ENCODE measurements at places on chromosomes 1 and 21.
A peak's percentile ranks its signal among the peaks of the same experiment; 100 is the strongest.

- DNase-seq: peak; percentile 8
Measured at GRCh38 chr1:24390924-24391782, 22.4 kb downstream of the STPG1 start.

- peak; percentile 64 for DNase-seq
Measured at GRCh38 chr1:64229307-64229706, 25.9 kb downstream of the UBE2U start.

- no peak for DNase-seq
Measured at GRCh38 chr1:24966724-24967346, 36.8 kb upstream of the RUNX3 start.

DNA sequence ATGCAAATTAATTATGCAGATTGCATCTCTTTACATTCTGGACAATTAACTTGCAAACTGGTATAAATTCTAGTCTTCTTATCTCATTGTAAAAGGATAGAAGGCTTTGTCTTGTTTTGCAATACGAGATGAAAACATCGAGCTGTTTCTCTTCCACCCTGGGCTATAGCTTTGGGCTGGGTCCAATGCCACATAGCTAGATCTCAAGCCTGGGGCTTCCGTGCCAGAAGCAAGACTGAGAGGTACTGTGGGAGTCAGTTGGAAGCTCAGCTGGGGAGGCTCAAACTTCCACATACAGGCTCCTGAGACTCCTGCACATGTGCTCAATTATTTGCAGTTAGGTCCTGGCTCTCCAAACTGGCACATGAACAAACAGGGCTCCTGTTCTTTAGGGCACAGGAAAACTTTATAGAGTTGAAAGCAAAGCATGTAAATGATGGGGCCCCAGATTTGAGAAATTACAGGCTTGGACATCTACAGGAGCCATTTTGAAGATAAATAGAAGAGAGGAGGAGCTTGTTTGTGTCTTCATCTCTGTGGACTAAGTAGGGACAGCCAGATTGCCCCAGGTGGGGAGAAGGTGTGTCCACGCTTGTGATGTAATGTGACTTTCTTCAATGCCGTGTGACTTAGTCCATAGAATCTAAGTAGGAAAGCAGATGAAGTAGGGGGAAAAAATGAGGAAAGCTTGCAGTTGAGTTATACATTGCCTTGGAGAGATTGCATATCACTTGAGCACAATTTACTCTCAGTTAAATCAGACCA is 65.9 kb upstream of the SIPA1L2 start:
- DNase-seq: no peak

GRCh38 chr1:208652296-208653160 is 408.3 kb upstream of the PLXNA2 start:
- peak; percentile 23 for DNase-seq

- no peak for DNase-seq
Measured at GRCh38 chr1:89781494-89782126, 39.2 kb upstream of the LRRC8D start.

DNA sequence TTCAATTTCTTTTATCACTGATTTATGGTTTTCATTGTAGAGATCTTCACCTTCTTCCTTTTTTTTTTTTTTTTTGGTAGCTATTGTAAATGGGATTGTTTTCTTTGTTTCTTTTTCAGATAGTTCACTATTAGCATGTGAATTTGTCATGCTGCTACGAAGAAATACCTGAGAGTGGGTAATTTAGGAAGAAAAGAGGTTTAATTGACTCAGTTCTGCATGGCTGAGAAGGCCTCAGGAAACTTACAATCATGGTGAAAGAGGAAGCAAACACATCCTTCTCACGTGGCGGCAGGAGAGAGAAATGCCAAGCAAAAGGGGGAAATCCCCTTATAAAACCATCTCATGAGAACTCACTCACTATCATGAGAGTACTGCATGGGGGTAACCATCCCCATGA is 66.4 kb downstream of the DAB1 start:
- DNase-seq: no peak

DNA sequence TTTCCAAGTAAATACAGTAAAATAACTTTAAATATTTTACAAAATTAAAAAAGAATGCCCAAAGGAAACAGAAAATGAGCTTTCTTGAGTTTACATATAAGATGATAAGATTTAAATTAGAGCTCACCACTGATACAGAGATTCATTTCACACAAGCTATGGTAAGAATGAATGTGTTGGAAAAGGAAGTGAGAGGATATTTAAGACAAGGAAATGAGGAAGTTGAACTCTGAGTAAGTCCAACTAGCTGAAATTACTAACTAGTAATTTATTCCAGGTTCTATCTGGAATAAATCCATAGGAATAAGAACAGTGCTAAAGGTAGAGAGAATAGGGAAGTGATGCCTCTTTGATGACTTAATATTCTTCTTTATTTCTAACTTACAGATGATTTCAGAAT is 42.4 kb downstream of the FNBP1L start:
- DNase-seq: no peak
